Fibroblast of lung (primary cell): ENCODE measurements at places on chromosomes 12 and 14. TPM values are rescaled to one million over a fixed set of nuclear protein-coding genes. Genes with fewer than 3 reads are reported as not detected.
A peak's percentile ranks its signal among the peaks of the same experiment; 100 is the strongest.

Gene ETFBKMT
- 4.4 and 6.1 TPM in 2 replicates for total RNA-seq

Gene SERPINA10
- total RNA-seq = not detected in 2 replicates

- DNase-seq = no peak
Measured at GRCh38 chr12:72037006-72037795, 98.6 kb downstream of the TPH2 start.

DNA sequence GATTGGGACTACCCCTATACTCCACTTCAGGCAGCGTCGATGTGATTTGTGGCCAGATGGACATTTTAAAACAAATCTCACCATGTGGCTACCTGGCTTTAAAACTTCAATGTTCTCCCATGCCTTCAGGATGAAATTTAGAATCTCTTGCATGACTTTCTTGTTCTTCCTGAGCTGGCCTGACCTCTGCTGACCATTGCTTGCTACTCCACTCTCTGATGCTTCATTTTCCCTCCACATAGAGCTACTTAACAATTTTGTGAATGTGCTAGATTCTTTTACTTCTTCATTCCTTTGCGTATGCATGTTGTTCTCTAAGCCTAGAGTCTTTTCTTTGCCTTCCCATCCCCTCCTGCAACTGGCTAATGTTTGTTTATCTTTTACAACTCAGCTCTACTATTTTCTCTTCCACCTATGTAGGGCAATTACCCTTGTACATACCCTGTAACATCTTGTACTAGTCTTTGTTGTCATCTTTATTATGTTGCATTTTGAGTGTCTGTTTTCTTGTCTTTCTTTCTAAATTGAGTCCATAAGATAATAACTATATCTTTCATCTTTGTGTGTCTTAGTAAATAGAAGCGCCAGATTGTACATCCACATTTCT is 41.2 kb downstream of the YLPM1 start:
- DNase-seq = peak; percentile 53

DNA sequence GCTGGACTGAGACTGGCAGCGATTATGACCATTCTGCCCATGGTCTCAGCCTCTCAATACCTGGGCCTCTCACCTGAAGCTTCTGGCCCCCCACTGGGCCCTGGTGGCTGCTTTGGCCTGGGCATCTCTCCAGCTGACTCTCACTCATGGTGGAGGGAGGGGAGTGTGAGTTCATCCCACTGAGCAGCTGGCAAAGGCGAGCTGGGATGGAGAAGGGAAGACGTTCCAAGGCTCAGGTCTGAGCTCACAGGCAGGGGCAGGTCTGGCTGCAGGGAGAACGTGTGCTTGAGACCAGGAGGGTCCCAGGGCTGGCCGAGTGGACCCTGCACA is 103.5 kb downstream of the TMEM121 start:
- no peak for DNase-seq

DNA sequence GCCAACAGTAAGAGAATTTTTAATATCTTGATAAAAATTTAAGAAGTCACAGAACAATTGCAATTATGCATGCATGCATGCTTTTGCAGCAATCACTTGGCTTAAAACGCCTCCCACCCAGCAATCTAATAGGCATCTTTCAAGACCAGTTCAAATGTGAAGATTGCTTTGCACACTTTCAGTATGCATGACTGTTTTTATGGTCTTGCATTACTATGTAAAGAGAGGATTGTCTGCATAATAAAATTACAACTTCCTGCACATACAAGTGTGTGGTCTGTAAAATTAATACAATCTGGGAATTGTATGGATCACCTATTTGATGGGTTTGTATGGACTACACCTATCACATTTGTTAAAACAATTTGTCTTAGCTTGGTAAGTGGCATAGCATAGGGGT is 48.8 kb downstream of the E2F7 start:
- no peak for DNase-seq

- no peak for DNase-seq
Measured at GRCh38 chr14:77554207-77554606, 55.6 kb upstream of the ISM2 start.

DNA sequence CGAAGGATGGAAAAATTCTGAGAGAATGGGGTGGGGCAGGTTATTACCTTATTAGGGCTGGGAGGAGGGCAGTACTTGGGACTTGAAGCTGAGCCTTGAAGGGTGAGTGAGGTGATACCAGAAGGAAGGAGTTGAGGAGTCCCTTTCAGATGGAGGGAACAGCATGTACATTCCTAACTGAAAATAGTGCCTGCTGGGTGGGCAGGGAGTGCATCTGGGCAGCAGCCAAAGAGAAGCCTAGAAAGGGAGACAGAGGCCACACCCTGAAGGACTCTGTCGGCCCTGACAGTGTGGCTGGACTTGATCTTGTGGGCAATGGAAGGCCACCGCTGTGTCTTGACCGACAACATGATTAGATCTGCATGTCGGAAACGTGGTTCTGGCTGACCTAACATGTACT is 147.6 kb downstream of the NDUFA12 start:
- no peak for DNase-seq

DNA sequence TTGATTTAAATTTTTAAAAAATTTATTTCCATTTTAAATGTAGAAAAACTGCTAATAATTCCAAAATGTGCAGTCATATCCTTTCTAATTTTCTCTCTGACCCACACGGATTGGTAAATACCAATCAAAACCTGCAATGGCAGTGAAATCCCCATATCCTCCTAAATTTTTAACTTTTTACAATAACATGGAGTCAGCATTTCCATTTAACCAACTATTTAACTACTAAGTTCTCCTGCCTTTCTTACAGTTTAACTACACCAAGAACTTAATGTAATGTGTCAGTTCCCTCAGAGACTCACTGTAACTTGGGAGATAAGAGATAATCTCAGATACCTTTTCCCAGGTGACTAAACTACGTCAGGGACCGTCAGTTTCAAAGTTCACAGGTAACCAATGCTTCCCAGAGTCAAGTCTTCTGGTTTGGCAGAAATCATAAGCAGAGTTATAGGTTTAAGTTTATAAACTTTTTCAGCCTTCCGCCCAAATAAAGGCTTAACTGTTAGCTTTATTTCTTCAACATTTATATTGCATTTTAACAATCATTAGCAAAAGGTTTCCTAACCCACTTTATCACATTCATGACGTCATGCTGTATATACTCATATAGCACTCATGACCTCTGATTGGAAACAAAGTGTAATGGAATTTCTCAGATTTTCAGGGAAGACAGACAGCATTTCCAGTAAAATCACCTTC is 7.6 kb downstream of the KRAS start:
- peak; percentile 33 for DNase-seq

- no peak for DNase-seq
Measured at GRCh38 chr12:109250523-109250922, 58.6 kb downstream of the FOXN4 start.
